ENCODE measurements at places on chromosomes 12 and 14. TPM values are rescaled to one million over a fixed set of nuclear protein-coding genes. Genes with fewer than 3 reads are reported as not detected.
A peak's percentile ranks its signal among the peaks of the same experiment; 100 is the strongest.

Gene SP1
- total RNA-seq, result 96.3 TPM

Gene DPF3
- total RNA-seq, result 1.4 TPM

Gene GNG2
- 653 TPM for total RNA-seq

GRCh38 chr12:110826592-110827200 is 20.1 kb upstream of the CCDC63 start:
- peak; percentile 88 for DNase-seq

GRCh38 chr12:3598896-3599860 is 108.2 kb downstream of the PRMT8 start:
- DNase-seq, result no peak

Gene PTCSC3
- total RNA-seq, result not detected

DNA sequence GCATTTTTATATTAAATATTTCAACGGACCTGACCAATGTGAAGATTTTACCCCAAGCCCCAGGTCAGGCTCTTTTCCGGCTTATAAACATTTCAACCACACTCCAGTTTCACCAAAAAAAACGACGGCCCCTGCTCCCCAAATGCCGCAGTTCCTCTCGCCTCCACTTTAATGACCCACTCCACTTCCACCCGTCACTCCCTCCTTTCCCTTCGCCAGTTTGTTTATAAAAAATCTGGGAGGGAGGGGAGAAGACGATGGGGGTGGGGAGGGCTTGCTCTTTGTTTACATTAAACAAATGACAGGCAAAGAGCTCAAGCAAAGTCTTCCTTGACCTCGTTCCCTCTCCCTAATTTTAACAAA is 5.4 kb downstream of the SIX6 start:
- no peak for DNase-seq

Gene TMPRSS12
- not detected for total RNA-seq

DNA sequence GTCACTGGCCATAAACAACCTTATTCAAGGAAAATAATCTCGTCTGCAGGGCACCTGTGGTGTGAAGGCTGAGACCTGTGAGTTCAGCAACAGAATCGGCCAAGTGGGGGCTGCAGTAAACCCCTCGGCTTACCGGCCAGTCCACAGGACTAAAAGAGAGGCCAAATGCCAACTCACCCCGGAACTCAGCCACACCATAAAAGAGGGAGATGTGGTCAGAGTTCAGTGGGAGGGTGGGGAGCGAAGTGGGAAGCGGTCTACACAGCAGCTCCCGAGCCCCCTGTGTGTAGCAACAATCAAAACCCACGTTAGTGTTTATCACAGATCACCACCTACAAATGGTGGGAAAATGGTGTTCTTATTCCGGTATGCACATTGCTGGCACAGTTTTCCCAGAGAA is 153.0 kb downstream of the PIWIL1 start:
- no peak for DNase-seq

Gene SOAT2
- not detected for total RNA-seq

GRCh38 chr14:100402631-100403030 is 79.5 kb downstream of the SLC25A47 start:
- no peak for DNase-seq

Gene C12orf60
- 0.33 TPM for total RNA-seq

DNA sequence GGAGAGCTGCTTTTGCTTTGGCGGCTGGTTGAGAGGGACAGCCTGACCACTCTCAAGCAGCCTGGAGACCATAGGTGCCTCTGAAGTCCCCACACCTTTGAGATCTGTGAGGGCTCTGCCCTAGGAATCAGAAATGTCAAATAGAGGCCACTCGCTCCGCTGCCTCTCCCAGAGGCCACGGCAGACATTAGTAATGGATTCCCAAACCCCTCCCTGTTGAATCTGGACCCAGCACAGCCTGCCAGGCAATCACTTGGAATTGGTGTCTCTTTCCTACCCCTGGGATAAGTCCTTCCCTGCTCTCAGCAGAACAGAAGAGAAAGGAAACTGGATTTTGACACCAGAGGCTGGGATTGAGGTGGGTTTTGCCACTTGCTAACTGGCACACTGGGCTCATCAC is 25.0 kb downstream of the MMAB start:
- no peak for DNase-seq

Gene REM2
- 4.0 TPM for total RNA-seq

DNA sequence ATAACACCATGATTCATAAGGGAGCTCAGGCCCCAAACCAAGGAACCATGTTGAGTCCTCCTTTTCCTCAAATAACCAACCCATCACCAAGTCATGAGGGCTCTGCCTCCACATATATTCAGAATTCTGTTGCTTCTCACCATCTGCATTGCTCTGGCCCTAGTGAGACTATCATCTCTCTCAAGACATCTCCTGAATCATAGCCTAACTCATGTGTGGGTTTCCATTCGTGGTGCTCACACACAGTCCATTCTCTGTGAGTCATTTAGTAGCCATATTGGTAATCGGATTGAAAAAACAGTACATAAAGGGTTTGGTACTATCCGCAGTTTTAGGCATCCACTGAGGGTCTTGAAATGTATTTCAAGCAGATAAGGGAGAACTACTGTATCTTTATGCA is 5.1 kb upstream of the SLC38A2 start:
- DNase-seq, result no peak

DNA sequence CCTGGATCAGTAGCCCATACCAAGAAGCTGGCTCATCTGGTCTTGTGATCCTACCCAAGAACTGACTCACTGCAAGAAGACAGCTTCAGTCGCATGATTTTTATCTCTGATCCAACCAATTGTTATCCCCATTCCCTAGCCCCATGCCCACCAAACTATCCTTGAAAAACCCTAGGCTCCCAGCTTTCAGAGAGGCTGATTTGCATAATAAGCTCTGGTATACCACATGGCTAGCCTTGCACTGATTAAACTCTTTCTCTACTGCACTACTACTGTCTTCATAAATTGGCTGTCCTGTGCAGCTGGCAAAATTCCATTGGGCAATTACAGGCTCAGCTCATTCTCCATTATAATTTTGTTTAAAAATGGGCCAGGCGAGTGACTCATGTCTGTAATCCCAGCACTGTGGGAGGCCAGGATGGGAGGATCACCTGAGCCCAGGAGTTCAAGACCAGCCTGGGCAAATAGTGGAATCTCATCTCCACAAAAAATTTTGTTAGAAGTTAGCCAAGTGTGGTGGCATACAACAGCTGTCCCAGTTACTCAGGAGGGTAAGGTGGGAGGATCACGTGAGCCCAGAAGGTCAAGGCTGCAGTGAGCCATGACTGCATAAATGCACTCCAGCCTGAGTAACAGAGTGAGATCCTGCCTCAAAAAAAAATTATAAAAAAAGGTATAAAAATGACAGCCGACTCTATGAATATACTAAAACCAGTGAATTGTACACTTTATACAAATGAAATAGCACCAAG is 76.7 kb upstream of the EIF5 start:
- no peak for DNase-seq

Gene TRPV4
- not detected for total RNA-seq

- no peak for DNase-seq
Measured at GRCh38 chr14:77251870-77252269, 19.1 kb downstream of the NGB start.

DNA sequence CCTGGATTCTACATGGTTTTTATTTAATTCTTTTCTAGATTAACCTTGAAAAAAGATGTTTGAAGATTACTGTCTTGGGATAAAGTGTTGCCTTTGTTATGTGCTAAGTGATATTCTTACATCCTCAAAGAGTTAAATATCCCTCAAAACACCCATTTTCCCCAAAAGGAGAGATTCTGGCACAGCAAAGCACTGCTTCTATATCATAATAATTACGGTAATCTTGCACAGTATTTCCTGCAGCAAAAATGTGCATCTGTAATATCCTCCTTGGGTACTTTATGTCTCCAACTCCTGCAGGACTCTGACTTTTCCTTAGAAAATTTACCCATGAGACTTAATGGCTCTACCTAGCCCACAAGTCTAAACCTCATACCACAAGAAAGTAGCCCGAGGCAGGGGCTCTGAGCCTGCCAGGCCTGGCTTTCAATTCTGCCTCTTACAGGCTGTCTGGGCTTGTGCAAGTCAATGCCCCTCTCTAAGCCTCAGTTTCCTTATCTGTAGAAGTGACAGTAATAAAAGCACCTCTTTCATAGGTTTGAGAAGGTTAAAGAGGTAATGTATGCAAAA is 45.8 kb downstream of the SVOP start:
- no peak for DNase-seq

DNA sequence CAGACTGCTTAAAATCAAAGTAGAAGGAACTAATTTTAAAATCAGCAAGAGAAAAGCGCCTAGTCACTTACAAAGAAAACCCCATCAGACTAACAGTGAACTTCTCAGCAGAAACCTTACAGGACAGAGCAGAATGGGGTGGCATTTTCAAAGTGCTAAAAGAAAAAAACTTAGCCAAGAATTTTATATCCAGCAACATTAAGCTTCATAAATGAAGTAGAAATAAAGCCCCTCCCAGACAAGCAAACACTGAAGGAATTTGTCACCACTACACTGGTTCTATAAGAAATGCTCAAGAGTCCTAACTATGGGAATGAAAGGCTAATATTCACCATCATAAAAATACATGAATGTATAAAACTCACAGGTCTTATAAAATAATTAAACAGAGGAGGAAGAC is 6.4 kb upstream of the ZNF268 start:
- no peak for DNase-seq

- DNase-seq, result peak; percentile 42
Measured at GRCh38 chr12:5003025-5003666, 40.5 kb upstream of the KCNA5 start.

- no peak for DNase-seq
Measured at GRCh38 chr12:91993287-91994017, 152.2 kb downstream of the BTG1 start.

GRCh38 chr12:6230321-6231110 is 30.3 kb downstream of the CD9 start:
- peak; percentile 88 for DNase-seq

DNA sequence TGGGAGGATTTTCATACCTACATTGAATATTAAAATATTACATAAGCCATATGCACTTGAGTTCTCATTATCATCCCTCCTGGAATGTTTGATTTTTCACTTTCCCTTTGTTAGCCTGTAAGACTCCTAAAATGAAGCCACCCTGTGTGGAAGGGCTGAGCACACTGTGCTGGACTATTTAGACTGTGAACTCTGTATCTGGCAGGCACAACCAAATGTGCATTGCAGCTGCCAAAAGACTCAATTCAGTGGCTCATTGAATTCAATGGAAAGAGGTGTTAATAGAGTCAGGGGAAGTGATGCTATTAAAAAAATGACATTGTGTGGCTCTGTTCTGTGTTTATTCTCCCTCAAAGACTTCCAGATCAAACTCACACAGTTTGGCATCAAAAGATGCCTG is 111.1 kb downstream of the SMOC1 start:
- DNase-seq, result no peak

DNA sequence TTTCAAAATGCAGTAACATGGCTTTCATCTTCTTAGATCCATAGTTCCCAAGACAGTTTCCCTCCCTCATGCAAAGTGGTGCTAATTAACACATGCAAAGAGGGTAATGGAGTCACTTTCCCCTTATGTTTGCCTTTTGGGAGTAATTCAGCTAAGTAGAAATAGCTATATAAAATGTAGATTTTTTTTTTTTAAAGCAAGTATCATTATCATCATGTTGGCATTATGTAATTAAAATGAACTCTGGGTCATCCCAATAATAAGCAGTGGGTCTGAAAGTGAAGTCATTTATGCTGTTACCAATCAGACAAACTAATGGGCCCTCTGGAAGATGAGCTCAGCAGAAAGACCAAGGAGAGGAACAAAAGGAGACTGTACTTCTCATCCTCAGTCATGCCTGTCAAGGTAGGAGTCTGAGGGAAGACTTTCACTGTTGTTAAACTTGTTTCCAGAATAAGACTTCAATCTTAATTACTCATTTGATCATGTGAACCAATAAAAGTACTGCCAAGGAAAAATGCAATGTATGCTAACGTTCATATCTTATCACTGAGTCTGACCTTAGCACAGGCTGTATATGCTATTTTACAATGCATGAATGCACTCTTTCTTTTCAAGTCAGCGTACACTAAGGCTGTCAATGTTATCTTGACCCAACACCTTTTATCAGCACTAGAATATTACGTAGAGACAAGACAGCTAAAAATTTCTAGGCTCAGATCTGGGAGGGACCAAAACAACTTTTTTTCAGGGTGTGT is 26.8 kb downstream of the AREL1 start:
- DNase-seq, result no peak

DNA sequence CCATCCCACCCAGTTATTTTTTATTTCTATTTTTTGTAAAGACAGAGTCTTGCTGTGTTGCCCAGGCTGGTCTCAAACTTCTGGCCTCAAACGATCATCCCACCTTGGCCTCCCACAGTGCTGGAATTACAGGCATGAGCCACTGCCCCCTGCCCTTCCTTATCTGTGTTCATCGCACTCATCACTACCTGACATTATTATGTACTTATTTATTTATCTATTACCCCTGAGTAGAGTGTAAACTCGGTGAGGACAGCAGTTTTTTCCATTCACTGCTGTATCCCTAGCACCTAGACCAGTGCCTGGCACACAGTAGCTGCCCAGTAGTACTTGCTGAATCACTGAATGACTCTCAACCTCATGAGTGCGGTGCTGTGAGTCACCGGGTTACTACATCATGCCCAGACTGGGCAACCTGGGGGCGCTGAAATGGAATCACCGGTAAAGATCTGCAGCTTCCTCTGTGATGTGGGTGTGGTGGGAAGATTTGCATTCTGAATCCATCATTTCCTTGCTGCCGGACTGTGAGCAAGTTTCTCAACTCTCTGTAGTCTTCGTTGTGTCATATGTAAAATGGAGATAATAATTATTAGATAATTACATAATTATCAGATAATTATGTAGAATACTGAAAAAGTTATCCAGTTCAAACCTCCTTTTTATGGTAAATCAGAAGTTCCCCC is 81.9 kb upstream of the USP44 start:
- DNase-seq, result no peak

DNA sequence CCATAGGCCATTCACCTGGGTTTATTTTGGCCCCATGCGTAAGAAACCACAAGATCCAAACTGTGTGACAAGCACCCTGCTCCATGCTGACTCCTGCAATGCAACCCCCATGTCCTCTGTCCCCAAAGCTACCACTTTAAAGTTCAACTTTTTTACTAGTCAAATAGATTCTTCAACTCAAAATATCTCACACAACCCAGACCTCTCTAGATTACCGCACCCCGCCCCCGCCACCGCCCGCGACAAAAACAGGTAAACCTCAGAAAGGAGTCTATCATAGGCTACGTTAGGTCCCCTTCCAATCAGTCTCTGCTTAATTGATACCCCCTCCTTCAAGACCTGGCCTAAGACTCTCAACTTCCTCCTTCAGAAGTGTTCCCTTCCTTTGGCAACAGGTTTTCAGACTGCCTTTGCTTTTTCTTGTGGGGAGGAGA is 2.2 kb downstream of the ZFP36L1 start:
- DNase-seq, result no peak

DNA sequence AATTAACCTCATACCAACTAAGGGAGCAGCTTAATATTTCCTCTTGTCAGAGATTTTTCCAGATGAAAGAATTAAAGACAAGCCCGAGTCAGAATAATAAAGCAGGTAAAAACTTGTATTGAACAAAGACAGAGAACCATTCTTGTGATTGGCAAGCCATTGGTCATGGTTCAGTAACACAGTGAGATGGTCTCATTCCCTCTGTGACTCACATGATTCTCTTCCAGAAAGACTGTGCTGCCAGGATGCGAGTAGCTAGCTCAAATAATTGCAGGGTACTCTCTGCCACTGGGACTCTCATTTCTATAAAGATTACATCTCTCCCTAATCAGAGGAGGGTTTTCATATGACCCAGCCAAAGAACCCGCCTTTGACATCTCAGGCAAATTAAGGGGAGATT is 179.4 kb downstream of the PHLDA1 start:
- no peak for DNase-seq
